Left lung (tissue), 14 donors: ENCODE measurements at places on chromosomes 13 and 19. TPM values are rescaled to one million over a fixed set of nuclear protein-coding genes. Genes with fewer than 3 reads are reported as not detected.

DNA sequence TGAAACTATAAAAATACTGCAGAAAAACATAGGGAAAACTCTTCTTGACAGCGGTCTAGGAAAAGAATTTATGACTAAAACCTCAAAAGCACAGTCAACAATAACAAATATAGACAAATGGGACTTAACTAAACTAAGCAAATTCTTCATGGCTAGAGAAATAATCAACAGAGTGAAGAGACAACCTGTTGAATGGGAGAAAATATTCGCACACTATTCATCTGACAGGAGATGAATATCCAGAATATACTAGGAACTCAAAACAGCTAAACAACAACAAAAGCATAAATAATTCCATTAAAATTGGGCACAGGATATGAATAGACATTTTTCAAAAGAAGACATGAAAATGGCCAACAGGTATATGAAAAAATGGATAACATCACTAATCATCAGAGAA lies 303.6 kb upstream of the PRR20A start:
- no peak for DNase-seq

DNA sequence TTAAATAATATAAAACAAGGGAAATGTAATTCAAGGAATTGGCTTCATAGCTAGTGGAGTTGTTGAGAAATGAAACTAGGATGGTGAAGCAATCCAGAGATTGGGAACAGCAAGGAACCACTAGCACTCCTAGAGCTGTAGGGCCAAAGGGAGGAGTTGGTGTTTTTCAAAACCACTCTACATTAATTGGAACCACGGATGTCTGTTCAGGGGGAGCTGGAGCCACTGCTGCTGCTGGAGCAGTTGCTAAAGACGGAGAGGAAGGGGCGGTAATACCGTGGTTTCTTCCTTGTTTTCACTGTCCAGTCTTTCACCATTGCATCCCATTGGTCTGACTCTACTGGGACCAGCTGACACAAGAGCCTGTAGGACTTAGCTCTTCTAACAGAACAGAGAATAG lies 8.5 kb downstream of the DNAJC15 start:
- DNase-seq = no peak

DNA sequence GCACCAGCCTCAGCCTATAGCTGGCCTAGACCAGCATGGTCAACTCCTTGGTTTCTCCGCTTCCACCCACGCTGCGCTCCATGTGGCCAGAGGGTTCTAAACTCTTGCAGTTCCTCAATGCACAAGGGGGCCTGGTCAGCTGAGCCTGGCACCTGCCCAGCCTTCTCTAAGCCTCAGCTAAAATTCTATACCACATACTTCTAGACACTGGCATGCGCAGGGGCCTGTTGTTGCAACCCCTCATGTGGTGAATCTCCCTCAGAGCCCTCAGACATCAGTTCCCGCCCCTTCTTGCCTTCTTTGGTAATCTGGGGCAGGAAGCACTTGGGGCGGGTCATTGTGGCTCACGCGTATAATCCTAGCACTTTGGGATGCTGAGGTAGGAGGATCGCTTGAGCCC lies 19.7 kb upstream of the LDLR start:
- DNase-seq = no peak

DNA sequence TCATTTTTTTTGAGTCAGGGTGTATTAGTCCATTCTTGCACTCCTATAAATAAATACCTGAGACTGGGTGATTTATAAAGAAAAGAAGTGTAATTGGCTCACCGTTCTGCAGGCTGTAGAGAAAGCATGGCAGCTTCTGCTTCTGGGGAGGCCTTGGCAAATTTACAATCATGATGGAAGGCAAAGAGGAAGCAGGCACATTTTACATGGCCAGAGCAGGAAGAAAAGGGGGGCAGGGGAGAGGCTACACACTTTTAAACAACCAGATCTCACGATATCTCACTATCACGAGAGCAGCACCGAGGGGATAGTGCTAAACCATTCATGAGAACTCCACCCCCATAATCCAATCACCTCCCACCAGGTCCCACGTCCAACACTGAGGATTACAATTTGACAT lies 44.5 kb upstream of the MIR17HG start:
- no peak for DNase-seq

GRCh38 chr19:33280351-33280921 lies 21.9 kb downstream of the CEBPA start:
- DNase-seq = no peak

GRCh38 chr19:33688171-33688992 lies 66.6 kb downstream of the CHST8 start:
- DNase-seq = no peak

Gene CEACAM16
- 0.20 TPM for total RNA-seq

- no peak for DNase-seq
Measured at GRCh38 chr19:31641591-31641990, 292.4 kb upstream of the TSHZ3 start.

Gene ZNF575
- total RNA-seq = 2.1 TPM

DNA sequence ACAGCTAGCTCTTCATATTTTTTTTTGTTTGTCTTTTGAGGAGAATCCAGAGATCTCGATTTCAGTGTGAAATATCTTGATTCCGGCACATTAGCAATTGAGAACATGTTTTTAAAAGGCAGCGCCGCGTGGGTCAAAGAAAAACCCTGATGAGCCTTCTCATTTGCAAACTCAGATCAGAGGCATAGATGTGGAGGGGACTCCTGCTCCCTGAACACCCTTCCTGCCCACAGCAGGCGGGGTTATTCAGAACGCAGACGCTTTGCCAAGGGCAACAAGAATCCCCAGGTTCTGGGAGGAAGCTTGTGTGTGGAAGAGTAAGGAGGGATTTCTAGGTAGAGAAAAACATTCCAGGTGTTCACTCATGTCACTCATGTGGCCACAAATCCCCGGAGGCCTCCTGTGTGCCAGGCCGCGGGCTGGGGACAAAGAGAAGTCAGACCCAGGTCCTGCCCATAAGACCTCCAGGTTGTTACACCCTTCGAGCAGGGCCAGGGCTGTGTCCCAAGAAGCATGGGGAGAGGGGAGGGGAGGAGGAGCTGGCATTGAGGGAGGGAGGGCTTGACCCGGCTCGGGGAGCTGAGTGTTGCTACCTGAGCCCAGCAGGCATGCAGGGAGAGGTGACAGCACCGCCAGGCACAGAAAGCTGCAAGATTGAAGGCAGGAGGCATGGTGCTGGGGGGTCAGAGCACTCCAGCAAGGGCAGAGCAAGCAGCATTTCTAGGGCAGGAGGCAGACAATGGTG lies 15.9 kb upstream of the IGLON5 start:
- DNase-seq = no peak

DNA sequence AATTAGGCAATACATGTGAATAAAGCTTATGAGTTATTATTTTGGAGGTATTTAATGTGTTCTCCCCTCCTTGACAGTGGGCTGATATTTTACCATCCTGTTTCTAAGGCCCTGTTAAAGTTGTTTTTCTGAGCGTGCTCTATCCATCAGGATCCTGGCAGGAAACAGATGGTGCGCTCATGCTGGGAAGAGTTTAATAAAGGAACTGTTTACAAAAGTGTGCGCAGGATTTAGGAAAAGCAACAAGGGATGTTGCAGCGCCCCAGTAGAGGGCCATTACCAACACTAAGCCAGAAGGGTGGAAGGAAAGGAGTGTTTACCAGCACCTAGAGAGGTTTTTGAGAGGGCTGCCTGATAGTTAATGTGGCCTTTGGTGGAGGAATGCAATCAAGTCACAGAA lies 374.5 kb downstream of the KCNRG start:
- peak; percentile 46 for DNase-seq

Gene INSR
- 22.8 TPM for total RNA-seq

Gene SBSN
- not detected for total RNA-seq

DNA sequence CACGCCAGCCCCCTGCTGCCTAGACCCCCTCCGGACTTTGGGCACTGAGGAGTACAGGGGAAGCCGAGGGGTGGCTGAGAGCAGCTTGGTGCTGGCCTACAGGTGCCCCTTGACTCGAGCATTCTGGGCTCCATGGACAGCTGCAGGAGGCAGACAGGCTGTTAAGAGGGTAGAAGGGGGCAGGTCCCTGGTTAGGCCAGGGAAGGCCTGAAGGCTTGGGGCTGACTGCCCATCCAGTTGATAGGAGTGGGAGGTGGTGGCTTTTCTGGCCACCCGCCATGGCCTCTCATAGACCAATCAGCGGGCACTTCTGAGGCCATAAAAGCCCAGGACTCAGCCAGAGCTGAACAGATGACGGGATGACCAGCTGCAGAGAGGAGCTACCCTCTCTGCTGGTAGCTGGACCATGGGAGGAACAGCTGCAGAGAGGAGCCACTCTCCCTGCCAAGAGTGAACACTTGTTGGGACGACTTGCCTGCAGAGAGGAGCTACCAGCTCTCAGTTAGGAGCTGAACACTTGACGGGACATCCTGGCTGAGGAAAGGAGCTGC lies 10.7 kb upstream of the SUPT20H start:
- DNase-seq = no peak

Gene EFNB2
- 40.2 TPM for total RNA-seq

DNA sequence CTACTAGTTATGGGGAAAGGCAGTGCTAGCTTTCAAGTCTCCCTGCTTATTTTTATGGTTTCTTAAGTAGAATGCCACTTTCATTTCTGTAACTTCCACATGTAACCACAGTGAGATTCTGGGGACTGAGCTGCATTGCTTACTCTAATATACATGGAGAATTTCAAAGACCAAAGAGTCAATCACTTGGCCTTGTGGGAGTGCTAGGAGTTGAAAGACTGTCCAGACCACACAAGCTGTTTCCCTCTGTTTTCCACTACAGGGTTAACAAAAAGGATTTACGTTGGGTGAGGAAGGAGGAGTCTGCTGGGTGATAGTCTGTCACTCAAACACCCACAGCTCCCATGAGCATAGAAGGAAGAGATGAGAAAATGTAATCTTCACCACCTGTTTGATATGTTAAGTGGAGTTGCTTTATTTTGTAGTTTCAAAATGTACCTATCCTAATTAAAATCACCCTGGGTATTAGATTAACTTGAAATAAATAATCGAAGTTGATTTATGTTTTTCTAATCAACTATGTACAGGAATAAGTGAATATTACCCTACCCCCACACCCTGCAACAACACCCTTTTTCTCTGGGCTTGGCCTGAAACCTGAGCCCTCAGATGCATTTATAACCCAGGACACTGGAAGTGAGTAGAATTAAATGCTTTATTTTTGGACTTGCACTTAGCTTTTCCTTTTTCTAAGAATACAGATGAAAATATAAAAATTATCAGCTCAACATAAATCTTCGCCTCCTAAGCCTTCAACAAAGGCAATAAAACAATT lies 225.8 kb upstream of the SLC10A2 start:
- no peak for DNase-seq

GRCh38 chr19:10516064-10516385 lies 1.2 kb downstream of the S1PR5 start:
- DNase-seq = no peak

DNA sequence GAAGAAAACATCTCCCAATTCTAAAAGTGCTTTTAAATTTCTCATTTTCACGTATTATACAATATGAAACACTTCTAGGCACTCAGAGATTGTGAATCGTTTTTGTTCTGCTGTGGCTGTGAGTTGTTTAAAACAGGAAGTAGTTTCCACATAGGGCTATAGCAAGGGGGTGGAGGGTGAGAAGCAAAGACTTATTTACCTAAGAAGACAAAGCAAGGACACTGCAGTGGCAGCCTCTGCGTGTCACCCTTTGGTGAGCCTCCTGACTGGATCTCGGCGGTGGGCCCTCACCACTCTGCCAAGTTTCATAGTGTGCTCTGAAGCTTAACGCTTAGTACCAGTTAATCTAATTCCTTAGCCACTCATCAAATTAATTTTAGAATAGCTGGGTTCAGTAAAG lies 56.8 kb downstream of the TNFSF13B start:
- DNase-seq = peak; percentile 66

Gene CYP2A6
- total RNA-seq = 0.31 TPM

Gene DAND5
- 0.13 TPM for total RNA-seq

Gene CYP4F11
- total RNA-seq = 2.3 TPM

DNA sequence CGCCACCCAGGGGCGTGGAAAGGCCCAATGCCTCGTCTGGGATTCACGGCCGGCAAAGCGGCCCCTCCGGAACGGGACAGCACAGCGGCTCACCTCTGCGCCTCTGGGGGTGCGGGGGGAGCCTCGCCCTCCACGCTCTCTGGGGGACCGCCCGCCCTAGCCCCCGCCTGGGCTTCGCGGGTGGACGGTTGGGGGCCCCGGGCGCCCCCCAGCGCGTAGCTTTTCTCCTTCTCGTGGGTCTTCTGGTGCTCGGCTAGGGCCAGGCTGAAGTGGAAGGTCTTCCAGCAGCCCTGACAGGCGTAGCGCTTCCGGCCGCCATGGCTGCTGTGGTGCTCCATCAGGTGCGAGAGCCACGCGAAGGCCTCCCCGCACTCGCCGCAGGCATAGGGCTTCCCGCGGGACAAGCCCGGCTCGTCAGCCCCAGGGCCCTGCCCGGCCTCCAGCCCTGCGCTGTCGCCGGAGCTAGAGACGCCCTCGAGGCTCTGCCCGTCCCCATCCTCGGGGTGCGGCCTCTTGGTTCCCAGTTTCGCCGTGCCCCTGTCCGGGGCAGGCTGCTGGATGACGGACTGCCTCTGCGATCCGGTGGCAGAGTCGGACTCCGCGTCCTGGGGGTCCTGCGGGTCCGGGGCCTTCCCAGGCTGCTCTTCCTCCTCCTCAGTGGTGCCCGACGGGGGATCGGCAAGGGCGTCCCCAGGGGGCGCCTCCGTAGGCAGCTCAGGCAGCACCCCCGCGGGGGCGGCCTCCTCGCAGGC lies 13.3 kb downstream of the ZSCAN18 start:
- DNase-seq = no peak

- no peak for DNase-seq
Measured at GRCh38 chr13:20360041-20360491, 127.9 kb upstream of the GJB6 start.

GRCh38 chr13:28043224-28043623 lies 54.7 kb upstream of the URAD start:
- DNase-seq = no peak

Gene JAK3
- total RNA-seq = 7.9 TPM

GRCh38 chr13:83121896-83122295 lies 760.4 kb downstream of the SLITRK1 start:
- DNase-seq = no peak

- DNase-seq = no peak
Measured at GRCh38 chr13:51912511-51913225, 50.9 kb downstream of the CCDC70 start.

Gene ZNF844
- 8.2 TPM for total RNA-seq

- no peak for DNase-seq
Measured at GRCh38 chr13:85615031-85615430, 184.2 kb downstream of the SLITRK6 start.

GRCh38 chr13:101631395-101631794 lies 178.9 kb downstream of the ITGBL1 start:
- DNase-seq = no peak

- DNase-seq = no peak
Measured at GRCh38 chr13:86282442-86282841, 483.2 kb upstream of the SLITRK6 start.

- DNase-seq = no peak
Measured at GRCh38 chr13:38355595-38356119, 6.0 kb downstream of the UFM1 start.

DNA sequence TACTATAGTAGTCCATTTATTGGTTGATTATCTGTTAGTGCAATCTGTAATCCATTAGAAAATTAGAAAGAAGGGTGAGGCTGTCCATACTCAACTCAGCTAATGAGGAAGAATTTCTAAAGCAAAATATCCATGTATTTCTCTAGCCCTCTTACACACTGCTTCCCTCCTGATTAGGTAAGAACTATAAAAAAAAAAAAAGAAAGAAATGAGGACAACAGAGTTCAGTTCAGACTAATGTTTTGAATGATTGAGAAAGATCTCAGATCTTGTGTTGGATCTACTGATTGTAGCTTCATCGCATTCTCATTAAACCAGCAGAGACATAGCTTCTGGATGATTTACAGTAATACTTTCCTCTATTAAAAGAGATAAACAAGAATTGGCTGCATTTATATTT lies 233.3 kb downstream of the KLF5 start:
- no peak for DNase-seq
